ENCODE measurements at places on chromosomes 5 and 9.

DNA sequence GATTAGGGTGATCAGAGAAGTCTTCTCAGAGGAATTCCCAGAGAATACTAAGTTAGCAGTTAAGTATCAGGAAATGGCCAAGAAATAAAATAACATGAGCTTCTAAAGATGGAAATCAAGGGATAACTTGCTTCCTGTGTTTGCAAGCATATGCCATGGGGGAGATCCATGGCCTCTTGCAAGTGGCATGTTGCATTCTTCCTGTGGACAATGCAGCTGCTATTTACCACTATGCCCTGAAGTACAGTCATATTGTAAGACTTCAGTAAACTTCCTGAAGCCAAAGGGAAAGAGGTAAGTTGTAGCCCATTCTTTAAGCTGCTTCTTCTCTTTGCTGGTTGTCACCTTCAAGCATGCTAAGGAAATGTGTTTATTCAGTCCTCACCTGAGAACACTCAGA is 154.7 kb upstream of the RUSC2 start:
- no peak for DNase-seq

GRCh38 chr9:80763536-80763935 is 925.8 kb downstream of the TLE1 start:
- no peak for DNase-seq

DNA sequence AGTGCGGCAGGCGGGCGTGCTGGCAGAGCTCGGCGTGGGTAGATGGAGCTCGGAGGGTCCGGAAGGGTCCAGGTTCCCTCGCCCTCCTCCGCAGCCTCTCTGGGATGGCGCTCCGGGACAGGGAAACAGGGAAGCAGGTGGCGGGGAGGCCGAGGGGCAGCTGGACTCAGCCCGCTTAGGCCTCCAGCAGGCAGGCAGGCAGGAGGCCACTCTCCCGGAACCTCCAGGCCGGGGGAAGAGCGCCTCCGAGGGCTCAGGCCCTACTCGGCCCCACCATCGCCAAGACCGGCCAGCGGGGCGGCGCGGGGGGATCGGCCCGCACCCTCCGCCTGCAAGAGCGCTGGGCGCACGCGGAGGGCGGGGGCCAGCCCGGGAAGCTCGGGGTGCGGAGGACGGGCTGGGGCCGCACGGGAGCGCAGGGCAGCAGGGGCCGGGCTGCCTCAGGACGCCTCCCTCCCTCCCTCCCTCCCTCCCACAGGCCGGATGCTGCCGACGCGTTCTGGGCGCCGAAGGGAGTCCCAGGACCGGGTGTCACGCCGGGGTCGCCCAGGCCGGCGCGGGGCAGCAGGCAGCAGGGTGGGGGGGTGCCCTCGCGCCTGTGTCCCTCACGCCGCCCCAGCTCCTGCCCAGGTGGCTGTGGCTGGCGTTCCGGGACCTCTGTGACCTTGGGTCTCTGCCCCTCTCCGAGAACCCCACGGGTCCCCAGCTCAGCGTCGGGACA is 977 bp downstream of the MGAT4B start:
- no peak for DNase-seq

- DNase-seq, result no peak
Measured at GRCh38 chr9:38154501-38155421, 85.7 kb upstream of the SHB start.

DNA sequence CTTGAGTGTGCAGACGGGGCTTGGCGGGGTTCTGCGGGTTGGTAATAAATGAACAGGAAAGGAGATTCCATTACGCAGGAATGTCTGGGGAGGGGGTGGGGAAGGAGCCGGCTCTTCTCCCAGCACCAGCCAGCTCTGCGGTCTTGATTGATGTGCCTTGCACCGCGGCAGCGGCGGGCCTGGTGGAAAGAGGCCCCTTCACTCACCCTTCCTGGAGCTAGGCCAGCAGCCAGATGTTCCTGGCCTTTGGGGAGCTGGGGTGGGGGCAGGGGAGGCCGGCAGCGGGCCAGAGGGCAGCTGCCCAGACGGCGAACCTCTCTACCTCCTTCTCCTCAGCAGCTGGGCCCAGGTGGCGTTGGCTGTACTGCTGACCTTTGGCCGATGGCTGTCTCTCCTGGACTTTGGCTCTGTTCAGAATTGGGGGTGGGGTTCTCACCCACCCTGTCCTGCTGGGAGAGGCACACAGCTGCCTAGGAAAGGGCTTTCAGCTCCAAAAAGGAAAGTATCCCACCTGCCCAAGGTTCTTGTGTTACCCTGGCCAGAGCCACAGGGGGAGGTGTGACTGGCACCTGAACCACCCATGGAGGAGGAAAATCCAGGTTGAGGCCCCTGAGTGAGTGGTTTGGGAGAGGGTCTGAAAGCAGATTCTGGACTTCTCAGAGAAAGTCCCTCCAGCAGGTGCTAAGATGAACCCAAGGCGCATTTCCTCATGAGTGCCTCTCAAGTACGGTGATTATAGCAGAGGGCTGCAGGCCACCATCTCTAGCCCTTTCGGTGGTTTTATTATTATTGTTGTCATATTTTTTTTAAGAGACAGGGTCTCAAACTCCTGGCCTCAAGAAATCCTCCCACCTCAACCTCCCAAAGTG is 58.0 kb upstream of the SYNPO start:
- no peak for DNase-seq

Measured in putamen (tissue), 1 donor.